ENCODE measurements at places on chromosomes 4 and X.

DNA sequence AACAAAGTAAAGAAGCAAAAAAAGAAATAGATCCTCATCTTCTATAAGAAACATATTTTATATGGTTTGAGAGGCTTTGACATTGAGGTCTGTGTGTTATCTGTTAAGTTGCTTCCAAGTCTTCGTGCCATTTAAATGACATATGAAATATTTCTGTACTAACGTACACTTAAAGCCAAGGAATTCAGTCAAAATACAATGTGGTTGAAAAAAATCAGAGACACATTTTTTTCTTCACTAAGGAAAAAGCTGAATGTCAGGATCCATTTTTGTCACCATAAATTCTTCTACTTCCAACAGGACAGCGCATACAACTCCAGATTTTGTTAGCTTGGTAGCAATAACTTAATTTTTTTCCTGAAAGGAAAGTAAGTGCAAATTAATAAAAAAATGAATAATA is 168.5 kb downstream of the FAT4 start:
- DNase-seq, result peak; percentile 51

GRCh38 chr4:7815981-7816380 is 123.7 kb downstream of the AFAP1 start:
- no peak for DNase-seq

GRCh38 chr4:120549011-120549570 is 373.4 kb downstream of the PRDM5 start:
- DNase-seq, result no peak

GRCh38 chrX:13376857-13377549 is 57.1 kb upstream of the ATXN3L start:
- peak; percentile 98 for DNase-seq

GRCh38 chrX:37659047-37659446 is 26.5 kb upstream of the XK start:
- DNase-seq, result no peak

- DNase-seq, result no peak
Observed at GRCh38 chrX:45518552-45518951, 317.9 kb upstream of the DIPK2B start.

DNA sequence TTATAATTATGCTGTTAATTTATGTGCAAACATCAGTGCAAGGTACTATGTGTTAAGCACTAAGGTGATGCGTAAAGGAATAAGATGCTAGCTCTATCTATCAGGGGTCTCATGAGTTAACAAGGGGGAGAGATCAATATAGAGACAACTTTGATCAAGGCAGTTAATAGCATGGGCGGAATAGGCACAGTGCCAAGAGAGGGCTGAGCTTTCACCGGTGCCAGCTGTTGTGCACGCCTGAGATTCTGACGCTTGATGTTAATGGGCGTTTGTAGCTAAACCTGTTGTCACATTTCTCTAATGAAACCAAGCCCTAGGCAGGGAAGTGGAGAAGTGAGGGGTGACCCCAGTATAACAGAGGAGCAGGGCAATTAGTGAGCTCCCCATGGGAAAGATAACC is 86.0 kb upstream of the NMU start:
- no peak for DNase-seq

- no peak for DNase-seq
Observed at GRCh38 chr4:168696826-168697225, 200.0 kb downstream of the PALLD start.

DNA sequence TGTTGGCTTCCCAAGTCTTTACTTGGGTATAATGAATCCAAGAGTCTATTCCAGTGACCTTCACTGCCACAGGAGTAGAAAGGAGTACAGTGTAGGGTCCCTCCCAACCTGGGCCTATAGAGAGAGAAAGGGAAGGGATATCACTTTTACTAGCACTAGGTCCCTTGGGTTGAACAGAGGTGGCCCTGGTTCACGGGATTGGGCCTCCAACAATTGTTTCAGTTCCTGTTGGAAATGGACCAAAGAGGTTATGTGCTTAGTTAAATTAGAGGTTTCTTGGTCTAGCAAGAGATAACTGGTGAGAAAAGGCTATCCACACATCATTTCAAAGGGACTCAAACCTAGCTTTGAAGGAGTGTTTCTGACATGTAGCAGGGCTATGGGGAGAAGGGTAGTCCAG is 57.1 kb upstream of the MED14 start:
- no peak for DNase-seq
